ENCODE measurements at places on chromosomes 5 and 9.

- DNase-seq, result no peak
These were observed 525.6 kb downstream of the PDE4D start for GRCh38 chr5:59367791-59368394.

GRCh38 chr9:37859043-37859442, 44.9 kb downstream of the SLC25A51 start:
- DNase-seq, result no peak

- DNase-seq, result no peak
These were observed 137.5 kb upstream of the RASGRF2 start for GRCh38 chr5:80822640-80823039.

GRCh38 chr9:69582018-69582417, 90.2 kb downstream of the APBA1 start:
- DNase-seq, result no peak

GRCh38 chr5:10453545-10453944, 11.9 kb downstream of the ROPN1L start:
- DNase-seq, result no peak

DNA sequence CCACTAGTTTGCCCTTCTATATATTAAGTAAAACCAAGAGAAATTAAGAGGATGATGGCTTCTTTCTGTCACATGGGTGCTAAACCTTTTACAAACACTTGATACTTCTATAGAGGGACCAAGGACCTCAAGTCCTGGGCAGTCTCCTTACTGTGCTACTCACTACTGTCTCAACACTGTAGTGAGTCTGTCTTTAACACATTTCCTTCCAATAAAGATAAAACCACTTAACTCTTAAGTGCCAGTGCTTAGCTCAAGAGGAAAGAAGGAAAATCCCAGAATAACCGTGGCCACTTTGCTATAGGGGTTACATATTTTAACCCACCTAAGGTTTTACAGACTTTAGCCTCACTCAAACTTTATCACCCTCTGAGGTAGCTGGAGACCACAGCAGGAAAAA, 4.4 kb upstream of the GRPEL2 start:
- no peak for DNase-seq

DNA sequence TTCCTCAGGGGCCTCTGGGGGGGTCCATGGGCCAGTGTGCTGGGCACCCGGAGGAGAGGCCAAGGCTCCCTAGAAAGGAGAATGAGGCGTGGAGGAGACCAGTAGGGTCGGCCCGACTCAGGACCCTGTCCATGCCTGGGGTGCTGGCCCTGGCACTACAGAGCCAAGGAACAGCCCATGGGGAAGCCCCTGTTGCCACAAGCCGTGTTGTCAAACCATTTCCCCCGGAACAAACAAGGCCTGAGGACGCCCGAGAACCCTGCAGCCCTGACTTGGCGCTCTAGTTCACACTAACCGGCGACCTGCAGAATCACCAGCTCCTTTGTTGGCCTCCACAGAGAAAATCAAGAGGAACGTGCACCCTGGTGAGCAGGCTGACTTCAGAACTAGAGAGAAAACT, 41.6 kb upstream of the SLC12A7 start:
- DNase-seq, result no peak

GRCh38 chr9:108869092-108869725, 7.1 kb downstream of the ACTL7A start:
- no peak for DNase-seq

GRCh38 chr5:120600639-120601038, 136.5 kb downstream of the PRR16 start:
- peak; percentile 23 for DNase-seq

DNA sequence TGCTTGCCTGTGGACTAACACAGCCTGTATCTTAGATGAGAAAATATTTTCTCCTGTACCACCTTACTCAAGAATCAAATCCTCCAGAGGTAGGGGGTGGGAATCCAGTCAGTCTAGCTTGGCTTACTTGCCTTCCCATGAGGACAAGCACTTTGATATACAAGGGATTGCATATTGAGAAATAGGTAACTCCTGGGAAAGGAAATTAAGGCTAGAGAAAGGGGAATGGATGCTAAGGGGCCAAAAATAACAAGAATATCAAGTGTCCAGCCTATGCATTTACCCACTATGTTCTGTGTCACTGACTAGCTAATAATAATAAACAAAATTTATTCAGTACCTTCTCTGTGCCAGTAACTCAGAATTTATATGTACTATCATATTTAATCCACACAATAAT, 21.4 kb upstream of the SNX2 start:
- DNase-seq, result no peak

DNA sequence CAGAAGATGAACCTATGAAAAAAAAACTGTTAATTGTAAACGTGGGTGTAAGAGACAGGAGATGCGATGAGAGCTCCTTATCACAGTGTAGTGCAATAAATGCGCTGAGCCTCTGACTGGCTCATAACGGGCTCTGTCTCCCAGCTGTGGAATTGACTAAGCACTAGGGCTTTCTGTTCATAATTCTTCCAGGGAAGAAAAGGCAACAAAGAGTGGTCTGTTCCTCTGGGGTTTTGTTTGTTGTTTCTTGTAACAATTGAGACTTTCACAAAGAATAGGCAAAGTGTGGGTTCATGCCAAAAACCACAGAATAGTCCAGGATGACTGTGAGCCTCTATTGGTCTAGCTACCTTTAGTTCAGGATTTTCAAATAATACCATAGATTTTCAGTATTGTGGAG, 39.4 kb downstream of the UBE2QL1 start:
- no peak for DNase-seq

DNA sequence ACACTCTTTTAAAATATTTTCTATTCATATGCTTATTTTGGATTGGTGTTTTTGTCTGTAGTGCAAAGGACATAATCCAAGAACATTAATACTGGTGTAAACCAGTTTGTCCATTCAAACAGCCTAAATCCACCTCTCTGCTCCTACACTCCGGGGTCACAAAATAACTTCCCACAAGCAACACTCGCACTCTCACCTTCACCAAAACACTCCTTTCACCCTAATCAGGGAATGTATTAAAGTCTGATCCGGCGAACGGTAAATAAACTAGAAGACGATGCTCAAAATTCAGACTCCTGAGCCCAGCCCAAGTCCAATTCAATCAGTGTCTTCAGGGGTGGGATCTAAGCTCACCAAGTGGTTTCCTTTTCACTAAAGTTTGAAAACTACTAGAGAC, 649 bp downstream of the AP3B1 start:
- DNase-seq, result no peak

DNA sequence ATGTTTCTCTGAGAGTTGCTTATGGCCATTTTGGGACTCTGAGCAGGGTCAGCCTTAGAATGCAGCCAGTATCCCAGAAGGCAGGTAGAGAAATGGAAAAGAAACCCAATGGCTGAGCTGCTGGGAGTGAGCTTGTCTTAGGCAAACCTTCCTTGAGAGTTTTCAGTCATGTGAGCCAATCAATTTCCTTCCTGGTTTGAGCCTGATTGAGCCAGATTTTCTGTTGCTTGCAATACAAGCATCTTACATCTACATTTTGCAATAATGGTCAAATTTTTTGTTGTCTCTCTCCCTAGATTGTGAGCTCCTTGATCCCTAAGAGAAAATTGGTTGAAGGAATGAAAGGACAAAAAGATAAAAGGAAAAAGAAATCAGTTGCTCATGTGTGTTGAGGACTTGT, 155.3 kb downstream of the SNX18 start:
- DNase-seq, result no peak

GRCh38 chr9:104864675-104865104, 63.3 kb downstream of the ABCA1 start:
- no peak for DNase-seq

- no peak for DNase-seq
These were observed 350.5 kb upstream of the DAB2 start for GRCh38 chr5:39775086-39775796.

DNA sequence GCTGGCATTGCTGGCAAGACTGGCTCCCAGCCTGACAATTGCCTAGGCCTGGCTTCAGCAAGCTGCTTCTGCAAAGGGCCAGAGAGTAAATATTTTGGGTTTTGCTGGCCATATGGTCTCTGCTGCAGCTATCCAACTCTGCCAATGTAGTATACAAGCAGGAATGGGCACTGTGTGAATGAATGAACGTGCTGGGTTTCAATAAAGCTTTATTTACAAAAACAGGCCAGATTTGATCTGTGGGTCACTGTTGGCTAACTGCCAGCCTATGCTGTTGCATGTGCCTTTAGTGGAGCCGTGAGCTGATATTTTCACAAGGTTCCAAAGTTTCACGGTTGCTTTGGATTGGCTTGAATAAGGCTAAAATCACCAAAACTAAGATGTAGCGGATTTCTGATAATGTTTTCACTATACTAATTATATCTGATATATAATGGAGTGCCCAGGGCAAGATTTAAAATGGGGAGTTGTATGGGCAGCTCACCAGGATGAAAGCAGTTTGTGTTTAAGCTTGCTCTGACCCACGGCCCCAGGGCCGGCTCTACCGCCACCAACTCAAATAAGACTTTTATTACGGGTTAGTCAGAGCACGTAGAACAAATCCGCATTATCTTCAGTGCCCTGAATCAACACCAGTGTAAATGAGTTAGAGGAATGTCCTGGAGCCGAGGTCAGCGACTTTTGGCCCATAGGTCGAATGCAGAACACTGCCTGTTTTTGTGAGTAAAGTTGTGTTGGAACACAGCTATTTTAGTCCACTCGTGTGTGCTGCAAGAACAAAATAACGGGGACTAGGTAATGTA, 98.6 kb upstream of the DAP start:
- no peak for DNase-seq

- DNase-seq, result no peak
These were observed 65.0 kb upstream of the DAP start for GRCh38 chr5:10825897-10826644.

GRCh38 chr9:72497447-72498046, 23.9 kb upstream of the TMC1 start:
- DNase-seq, result no peak

GRCh38 chr9:87830446-87830845, 52.2 kb upstream of the SPATA31E1 start:
- DNase-seq, result no peak

- peak; percentile 36 for DNase-seq
These were observed 17.2 kb upstream of the RGS3 start for GRCh38 chr9:113446323-113446740.

- peak; percentile 80 for DNase-seq
These were observed 832 bp downstream of the LMBRD2 start for GRCh38 chr5:36150676-36151433.

DNA sequence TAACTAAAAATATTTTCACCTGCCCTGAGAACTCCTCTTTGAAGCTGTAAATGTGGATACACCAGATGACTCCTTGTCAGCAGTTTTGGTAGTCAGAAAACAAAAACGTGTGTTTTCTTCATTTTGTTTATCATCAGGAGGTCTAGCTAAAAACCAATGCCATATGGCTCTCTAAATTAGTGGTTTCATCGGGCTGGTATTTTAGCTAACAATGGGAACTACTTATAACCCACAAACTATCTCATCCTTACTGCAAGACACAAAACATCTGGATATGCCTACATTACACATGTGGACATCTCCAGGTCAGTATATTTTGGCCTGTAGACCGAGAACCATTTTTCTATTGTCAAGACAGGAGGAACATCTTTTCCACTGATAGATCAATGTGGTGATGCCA, 56.2 kb downstream of the GAS1 start:
- DNase-seq, result no peak

- no peak for DNase-seq
These were observed 28.8 kb downstream of the LHX2 start for GRCh38 chr9:124040186-124040931.

GRCh38 chr9:126587187-126588185, 26.2 kb upstream of the LMX1B start:
- DNase-seq, result no peak

DNA sequence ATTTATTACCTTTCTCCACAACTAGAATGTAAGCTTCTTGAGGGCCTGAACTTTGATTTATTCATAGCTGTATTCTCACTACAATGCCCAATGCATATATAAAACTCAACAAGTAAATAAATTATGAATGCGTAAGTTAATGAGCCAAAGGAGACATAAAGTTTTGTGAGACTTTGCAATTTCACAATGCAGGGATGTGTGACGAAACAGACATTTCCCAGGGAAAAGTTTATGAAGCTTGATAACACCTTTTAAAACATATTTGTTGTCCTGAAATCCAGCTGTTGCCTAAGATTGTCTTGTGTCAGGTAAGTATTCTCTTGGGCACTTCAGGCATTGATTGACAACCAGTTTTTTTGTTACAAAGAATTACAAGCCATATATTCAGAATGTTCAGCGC, 800.1 kb downstream of the BRINP1 start:
- no peak for DNase-seq

- DNase-seq, result no peak
These were observed 214.6 kb downstream of the CD180 start for GRCh38 chr5:66982056-66982387.

GRCh38 chr9:16848179-16848578, 22.3 kb downstream of the BNC2 start:
- DNase-seq, result no peak

Measured in SHP77 (cell line).